Stimulated activated CD4-positive, alpha-beta T cell treated with anti-CD3 and anti-CD28 coated beads, Interleukin-1b, Interleukin-23, amount 100 ng/mL, for 24 hours (primary cell): ENCODE measurements at places on chromosomes 3 and 15.

DNA sequence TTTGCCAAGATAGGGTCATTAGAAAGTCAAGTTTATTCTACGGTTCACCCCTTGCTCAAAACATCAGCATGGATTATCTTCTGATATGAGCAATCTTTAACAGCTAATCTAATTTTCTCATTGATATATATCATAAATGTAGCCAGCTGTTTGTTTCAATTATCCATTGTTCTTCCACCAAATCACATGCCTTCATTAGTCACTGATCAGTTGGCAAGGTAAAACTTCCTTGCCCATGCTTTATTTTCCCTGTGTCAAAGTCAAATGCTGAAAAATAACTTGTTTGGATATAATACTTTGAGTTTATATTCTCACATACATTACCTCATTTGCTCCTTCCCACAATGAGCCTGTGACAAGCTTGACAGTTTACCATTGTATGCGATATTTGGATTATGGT lies 60.6 kb downstream of the DPH6 start:
- no peak for DNase-seq

GRCh38 chr3:99523431-99524127 lies 114.8 kb upstream of the COL8A1 start:
- no peak for DNase-seq

DNA sequence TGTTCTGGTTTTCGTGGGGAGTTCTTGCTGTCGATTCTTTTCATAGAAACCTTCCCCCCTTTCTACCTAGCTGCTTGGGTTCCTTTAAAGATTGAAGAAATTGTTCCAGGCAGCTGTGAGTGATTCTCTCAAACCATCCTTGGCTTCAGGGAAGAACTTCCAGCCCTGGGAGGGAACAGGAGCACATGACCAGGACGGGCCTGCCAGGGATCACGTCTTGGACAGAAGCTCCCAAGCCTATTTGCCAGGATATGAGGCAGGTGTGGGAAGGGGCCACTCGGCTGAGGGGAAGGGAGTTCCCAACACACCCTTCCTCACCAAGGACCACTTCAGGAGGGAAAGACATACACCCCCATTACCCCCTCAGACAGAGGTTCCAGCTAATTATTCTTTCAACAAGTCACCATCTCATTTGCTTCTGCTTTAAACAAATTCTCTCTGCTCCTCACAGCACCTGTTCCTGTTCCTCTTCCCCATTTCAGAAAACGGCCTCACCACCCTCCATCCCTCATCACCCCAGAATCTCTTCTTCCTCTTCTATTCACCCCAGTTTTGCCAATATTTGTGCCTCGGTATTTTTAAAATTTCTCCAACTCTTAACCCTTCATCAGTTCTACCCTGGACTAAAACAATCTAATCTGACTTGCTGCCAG lies 62.5 kb downstream of the WHAMM start:
- DNase-seq = no peak

GRCh38 chr15:75655931-75656330 lies 8.2 kb downstream of the SNX33 start:
- DNase-seq = no peak

DNA sequence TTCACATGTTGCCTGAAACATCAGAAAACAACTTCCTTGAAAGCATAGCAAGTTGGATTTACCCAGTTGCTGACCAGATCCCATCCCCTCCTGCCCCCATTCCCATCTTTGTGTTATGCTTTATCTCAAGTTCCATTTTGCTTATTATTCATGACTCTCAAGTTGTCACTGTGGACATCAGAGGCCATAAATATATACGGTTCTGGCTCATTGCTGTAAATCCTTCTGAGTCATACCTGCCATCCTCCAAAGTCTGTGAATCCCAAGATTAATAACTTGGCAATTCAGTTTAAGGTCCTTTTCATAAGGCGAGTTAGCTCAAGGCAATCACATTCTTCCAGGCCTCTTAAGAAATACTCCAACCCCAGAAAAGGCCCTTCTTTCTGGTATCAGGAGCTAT lies 126.2 kb upstream of the C2CD4B start:
- DNase-seq = no peak

- DNase-seq = no peak
Observed at GRCh38 chr15:69794645-69795469, 302.9 kb downstream of the TLE3 start.

DNA sequence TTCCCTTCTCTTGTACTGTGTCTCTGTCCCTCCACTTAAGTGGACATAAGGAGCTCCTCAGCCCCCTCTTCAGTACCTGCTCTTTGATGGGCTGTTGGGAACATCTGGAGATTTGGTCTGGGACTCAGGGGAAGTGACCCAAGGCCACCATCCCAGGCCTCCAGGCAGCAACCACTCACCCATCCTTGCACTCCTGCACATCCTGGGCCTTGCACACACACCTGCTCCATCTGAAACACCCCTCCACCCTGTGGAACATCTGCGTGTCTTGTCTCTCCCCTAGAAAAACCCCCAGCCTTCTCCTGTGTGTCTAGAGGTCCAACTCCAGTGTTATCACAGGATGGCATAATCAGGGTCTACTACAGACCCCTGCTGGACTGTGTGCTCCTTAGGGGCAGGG lies 74.3 kb downstream of the ABTB1 start:
- no peak for DNase-seq
